LoVo (cell line): ENCODE measurements at places on chromosomes 7 and 10.
A peak's percentile ranks its signal among the peaks of the same experiment; 100 is the strongest.

- DNase-seq: peak; percentile 67
These were observed 441 bp downstream of the BMI1 start for GRCh38 chr10:22321156-22321923.

DNA sequence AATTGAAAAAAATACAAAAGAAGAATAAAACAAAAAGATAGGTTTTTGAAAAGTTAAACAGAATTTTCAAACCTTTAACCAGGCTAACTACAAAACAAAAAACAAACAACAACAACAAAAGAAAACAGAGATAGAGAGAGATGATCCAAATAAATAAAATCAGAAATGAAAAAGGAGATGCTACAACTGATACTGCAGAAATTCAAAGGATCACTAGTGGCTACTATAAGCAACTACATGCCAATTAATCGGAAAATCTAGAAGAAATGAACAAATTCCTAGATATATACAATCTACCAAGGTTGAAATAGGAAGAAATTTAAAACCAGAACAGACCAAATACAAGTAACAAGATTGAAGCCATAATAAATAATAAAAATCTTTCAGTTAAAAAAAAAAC lies 326.8 kb upstream of the VSTM2A start:
- no peak for DNase-seq

- DNase-seq: no peak
These were observed 229.5 kb downstream of the PARD3 start for GRCh38 chr10:34585422-34586112.

- DNase-seq: no peak
These were observed 66.5 kb downstream of the BICC1 start for GRCh38 chr10:58579011-58579655.

DNA sequence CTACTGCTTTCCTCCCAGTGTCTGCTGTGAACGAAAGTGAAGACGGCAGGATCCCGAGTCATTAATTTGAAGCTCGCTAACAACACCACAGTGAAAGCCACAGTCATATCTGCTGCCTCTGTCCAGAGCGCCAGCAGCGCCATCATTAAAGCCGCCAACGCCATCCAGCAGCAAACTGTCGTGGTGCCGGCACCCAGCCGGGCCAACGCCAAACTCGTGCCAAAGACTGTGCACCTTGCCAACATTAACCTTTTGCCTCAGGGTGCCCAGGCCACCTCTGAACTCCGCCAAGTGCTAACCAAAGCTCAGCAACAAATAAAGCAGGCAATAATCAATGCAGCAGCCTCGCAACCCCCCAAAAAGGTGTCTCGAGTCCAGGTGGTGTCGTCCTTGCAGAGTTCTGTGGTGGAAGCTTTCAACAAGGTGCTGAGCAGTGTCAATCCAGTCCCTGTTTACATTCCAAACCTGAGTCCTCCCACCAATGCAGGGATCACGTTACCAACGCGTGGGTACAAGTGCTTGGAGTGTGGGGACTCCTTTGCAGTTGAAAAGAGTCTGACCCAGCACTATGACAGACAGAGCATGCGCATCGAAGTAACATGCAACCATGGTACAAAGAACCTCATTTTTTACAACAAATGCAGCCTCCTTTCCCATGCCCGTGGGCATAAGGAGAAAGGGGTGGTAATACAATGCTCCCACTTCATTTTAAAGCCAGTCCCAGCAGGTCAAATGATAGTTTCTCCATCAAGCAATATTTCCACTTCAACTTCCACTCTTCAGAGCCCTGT lies 94.8 kb upstream of the KCNMA1 start:
- no peak for DNase-seq

GRCh38 chr7:157550300-157551275 lies 213.8 kb downstream of the DNAJB6 start:
- no peak for DNase-seq

- DNase-seq: no peak
These were observed 50.5 kb upstream of the CAMK2B start for GRCh38 chr7:44375926-44376342.

GRCh38 chr7:140081774-140082425 lies 19.1 kb upstream of the PARP12 start:
- no peak for DNase-seq

- no peak for DNase-seq
These were observed 77.3 kb upstream of the SVIL start for GRCh38 chr10:29712108-29712507.

DNA sequence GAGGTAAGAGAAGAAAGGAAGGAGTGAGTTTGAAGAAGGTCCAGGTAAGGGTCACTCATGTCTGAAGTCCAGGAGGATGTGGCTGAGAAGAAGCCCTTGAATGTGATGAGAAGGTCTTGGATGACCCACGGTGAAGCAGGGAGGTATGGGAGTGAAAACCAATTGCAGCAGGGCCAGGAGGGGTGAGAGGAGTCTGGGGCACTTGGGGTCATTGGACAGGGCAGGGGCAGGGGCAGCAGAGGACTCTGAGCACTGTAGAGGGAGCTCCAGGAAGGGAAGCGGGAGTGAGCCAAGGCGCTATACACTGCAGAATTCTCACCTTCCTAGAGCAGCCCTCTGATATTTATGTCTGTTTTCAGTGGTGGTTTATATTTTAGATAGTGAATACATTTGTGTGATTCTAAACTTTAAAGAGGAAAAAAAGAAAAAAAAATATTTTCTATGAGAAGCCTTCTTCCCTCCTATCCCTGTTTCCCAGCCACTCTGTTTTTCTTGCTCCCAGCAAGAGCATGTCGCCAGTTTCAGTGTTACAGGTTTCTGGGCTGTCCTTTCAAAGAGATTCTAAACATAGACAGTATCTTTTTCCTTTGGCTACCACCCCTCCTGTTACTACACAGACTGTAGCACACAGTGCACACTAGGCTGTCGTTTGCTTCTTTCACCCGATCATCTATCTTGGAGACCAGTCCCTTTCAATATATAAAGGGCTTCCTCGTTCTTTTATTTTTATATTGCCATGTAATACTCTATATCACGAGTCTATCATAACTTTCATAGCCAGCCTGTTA lies 24.5 kb downstream of the BLVRA start:
- no peak for DNase-seq

- no peak for DNase-seq
These were observed 60.1 kb upstream of the SDK1 start for GRCh38 chr7:3240826-3241430.

GRCh38 chr10:30494558-30494957 lies 60.6 kb downstream of the MAP3K8 start:
- no peak for DNase-seq

DNA sequence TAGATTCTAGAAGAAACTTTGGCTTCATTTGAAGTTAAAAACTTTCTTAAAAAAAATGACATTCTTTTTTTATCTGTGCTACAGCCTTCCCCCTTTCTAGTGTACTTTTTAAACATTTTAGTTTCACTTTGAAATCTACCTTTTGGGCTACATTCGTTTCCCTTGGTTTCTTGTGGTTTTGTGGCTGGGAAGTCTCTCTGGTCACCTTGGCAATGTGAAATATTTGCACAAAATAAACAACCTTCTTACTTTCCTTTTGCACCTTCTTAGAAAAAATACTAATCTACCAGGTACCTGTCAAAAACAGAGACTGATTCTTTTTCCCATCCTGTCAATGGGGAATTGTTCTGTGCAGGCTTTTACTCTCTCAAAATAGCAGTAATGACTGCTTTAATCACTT lies 350.2 kb downstream of the GATA3 start:
- peak; percentile 18 for DNase-seq

DNA sequence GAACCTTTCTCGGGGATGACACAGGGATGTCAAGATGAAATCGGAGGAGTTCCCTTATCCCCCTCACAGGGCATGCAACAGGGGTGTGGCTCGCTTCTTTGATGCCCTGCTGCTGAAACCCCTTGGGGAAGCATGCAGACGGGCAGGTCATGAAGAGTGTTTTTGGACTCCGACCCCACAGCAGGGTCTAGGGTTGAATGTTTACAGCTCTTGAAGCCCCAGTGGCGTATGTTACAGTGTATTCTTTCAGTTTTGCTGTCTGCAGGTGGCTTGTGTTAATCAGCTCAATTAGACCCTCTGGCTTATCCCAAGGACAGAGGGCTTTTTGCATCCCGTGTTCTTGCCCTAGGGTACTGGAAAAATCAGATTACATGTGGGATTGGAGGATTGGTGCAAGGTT lies 446.5 kb downstream of the LRMDA start:
- DNase-seq: no peak

DNA sequence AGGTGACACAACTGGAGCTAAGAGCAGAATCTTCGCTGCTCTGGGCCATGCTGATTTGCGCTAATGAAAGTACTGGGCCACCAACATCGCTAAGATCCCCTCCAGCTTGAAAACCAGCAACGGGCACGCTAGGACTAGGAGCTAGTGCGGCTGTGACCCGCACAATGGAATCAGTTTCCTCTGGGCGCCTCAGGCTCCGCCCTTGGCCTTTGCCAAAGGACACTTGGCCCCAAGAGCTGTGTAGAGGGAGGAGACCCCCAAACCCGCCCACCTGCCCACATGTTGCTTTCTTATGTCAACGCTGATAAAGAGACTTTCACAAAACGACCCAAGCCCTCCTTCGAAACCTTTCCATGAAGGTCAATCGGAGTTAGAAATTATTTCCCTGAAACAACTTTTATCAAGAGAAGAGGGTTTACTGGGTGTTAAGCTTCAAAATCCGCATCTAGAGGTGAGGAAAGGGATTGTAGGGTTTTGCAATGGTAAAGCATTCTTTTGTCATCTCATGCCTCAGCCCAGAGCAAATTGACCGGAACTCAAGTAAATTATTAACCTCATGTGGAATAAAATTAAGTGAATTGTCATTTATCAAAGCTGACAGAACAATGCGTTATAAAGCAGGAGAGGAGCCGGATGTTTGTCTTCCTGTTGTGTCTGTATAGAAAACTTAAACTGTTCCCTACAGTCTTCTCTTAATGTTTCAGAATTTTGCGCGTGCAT lies 9.4 kb downstream of the ABCB5 start:
- DNase-seq: no peak

GRCh38 chr10:79316671-79317431 lies 30.4 kb upstream of the PPIF start:
- no peak for DNase-seq
